ENCODE measurements at places on chromosomes 1 and 21.

DNA sequence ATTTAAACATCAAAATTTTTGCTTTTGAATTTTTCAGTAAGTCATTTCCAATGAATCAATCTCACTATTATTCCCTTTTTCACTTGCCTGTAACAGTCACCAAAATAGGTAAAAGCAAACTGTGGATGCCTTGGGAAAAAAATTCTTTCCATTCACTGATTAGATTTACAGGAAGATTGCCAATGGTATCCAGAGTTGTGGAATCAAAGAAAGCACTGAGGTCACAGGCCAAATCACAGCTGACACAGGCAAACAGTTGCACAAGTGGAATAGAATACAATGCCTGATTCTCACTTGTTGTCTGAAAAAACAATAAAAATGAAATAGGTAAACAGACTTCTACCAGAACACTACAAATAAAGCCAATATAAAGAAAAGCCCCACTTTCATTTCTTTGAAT is 48.4 kb downstream of the LTN1 start:
- DNase-seq = no peak

GRCh38 chr1:183780757-183781156 is 24.2 kb upstream of the RGL1 start:
- DNase-seq = no peak

GRCh38 chr21:36773117-36773516 is 74.2 kb downstream of the SIM2 start:
- no peak for DNase-seq

GRCh38 chr1:235601104-235601503 is 48.5 kb downstream of the GNG4 start:
- no peak for DNase-seq

- DNase-seq = no peak
Observed at GRCh38 chr1:110604586-110605148, 1.5 kb downstream of the KCNA2 start.

GRCh38 chr1:232984577-232985425 is 34.4 kb downstream of the NTPCR start:
- no peak for DNase-seq

GRCh38 chr21:36381841-36382589 is 3.2 kb upstream of the CHAF1B start:
- no peak for DNase-seq

DNA sequence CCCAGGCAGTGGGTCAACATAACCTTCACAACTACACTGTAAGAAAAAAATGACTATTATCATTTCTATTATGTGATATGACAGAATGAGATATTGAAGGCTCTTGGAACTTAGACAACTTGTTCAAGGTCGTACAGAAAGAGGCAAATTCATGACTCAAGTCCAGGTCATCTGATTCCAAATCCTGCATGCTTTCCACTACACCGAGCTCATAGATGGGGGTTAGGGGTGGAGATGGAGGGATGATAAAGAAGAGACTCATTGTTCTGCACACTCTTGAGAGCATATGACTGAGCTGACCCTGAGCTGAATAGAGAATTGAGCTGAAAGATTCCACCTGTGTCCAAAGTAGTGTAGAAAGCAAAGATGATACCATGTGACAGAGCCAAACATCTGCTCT is 2.8 kb downstream of the FCRL6 start:
- no peak for DNase-seq

DNA sequence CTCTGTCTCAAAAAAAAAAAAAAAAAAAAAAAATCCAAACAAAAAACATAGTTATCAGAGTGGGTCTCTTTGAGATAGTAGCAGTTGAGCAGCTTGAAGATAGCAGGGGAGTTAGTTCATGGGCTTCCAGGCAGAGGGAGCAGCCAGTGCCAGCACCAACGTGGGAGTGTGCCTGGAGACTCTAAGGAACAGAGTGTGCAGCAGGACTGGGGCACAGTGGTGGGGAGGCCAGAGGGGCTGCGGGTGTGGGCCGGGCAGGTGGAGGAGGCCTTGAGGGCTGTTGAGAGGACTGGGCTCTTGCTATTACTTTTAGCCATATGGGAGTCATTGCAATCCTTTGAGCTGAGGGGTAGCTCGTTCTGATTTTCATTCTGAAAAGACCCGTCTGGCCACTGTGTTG is 63.8 kb downstream of the RYR2 start:
- DNase-seq = no peak

- no peak for DNase-seq
Observed at GRCh38 chr1:230012741-230013140, 54.3 kb upstream of the GALNT2 start.

GRCh38 chr1:42379794-42380585 is 602 bp upstream of the RIMKLA start:
- DNase-seq = no peak

DNA sequence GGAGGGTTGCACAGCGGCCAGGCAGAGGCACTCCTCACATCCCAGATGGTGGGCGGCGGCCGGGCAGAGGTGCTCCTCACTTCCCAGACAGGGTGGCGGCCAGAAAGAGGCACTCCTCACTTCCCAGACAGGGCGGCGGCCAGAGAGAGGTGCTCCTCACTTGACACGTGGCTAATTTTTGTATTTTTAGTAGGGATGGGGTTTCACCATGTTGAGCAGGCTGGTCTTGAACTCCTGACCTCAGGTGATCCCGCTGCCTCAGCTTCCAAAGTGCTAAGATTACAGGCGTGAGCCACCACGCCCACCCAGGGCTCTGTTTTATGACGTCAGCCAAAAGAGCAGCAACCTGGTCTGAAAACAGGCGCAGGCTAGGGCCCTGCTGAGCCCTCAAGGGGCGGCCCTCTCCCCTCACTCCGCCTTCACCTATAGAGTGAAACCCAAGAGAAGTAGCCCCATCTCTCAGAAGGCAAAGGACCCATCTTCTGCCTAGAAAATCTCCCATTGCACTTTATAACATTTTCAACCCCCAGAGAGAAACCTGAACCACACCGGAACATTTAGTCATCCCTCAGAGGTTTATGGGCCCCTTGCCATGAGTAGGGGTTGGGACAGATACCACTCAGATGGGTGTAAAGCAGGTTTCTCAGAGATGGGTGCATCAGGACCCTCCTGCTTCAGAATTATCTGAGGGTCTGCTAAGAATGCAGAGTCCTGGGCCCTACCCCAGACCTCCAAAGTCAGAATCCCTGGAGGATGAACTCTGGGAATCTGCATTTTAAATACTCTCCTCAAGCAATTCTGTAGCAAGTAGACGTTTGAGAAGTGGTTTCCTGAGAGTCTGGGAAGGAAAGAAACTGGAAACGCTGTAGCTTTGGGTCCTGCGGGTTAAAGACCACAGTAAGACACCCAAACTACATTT is 40.8 kb downstream of the CDK18 start:
- peak; percentile 12 for DNase-seq

GRCh38 chr1:60668585-60668984 is 413.8 kb upstream of the NFIA start:
- no peak for DNase-seq

DNA sequence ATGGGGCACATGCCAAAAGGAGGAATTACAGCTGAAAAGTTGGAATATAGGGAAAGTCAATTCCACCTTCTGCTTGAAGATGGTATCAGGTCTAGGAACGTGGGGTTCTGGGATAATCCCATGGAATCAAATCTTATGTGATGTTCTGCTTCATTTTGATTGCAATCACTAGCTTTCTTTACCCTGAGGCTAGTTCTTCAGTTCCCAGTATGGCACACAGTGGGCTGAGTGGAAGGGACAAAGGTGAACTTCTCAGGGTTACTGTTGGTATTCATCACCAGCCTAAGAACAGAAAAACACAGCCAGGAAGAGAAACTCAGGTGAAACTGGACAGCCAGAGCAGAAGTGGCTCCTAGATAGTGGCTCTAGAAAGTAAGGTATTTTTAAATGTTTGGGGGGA is 117.8 kb downstream of the TNFSF18 start:
- DNase-seq = no peak

GRCh38 chr1:170041423-170042192 is 32.9 kb downstream of the KIFAP3 start:
- no peak for DNase-seq

GRCh38 chr1:61926597-61926996 is 184.3 kb downstream of the PATJ start:
- DNase-seq = no peak

- DNase-seq = no peak
Observed at GRCh38 chr1:162444903-162445302, 33.0 kb upstream of the SH2D1B start.

- no peak for DNase-seq
Observed at GRCh38 chr1:177984136-177984525, 14.3 kb upstream of the SEC16B start.

DNA sequence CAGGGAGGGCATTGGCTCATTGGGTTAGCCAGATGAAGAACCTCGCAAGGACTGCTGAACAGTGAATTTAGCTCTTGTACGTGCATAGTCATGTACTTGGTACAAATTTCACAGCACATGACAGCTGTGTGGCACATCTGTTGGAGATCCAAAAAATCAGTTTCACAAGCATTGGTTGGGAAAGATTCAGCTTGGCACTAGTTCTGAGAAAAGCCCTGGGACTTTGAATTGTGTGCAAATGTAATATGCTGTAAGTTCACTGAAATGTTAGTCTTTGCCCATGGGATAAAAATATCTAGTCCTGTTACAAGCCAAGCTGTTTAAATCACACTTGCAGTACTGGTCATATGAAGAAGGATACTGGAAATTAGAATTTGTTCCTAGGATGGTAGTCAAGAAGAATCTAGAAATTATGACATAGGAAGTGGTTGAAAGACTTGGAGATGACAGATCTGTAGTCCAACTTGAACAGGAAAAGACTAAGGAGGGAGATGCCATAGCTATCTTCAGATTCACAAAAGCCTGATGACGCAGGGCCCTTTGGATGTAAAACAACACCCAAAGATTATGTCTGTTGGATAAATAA is 19.2 kb downstream of the LAMC2 start:
- DNase-seq = no peak

GRCh38 chr1:29670752-29671151 is 434.4 kb downstream of the PTPRU start:
- DNase-seq = peak; percentile 29

DNA sequence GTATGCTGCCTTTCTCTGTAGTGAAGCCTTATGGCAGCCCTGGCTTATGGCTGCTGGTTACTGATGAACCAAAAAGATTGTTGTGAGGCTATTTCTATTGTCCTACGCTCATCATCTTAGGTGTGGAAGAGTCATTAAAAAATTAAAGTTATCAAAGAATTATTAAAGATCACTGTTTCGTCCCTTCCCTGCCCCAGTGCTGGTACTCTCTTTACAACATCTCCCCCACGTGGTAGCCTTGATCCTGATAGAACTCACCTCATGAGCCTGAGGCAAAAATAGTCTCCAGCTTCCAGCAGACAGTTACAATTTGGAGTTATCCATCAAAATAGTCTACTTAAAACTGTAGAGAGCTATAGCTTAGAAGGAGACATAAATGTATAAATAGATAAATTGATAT is 201.5 kb downstream of the S1PR1 start:
- no peak for DNase-seq

GRCh38 chr1:79693441-79694114 is 687.0 kb upstream of the ADGRL4 start:
- no peak for DNase-seq

DNA sequence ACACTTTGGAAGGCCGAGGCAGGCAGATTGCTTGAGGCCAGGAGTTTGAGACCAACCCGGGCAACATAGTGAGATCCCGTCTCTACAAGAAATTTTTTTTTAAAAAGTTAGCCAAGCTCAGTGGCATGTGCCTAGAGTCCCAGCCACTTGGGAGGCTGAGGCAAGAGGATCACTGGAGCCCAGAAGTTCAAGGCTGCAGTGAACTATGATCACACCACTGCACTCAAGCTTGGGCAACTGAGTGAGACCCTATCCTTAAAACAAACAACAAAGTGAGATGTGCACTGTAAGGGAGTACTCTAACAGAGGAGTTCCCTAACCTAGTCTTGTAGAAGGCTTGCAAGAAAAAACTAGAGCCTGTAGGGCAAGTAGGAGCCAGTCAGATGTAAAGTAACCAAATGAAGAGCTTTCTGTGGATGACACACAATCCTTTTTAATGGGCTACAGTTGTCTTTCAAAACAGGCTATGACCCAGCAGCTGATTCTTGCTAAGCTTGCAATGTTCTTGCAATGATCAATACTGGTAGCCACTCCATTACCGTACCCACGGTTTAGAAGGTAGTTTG is 38.0 kb upstream of the SRP9 start:
- DNase-seq = no peak

GRCh38 chr1:34929497-34929852 is at the start of gene DLGAP3:
TSS of gene DLGAP3 (minus strand) at chr1:34929650. CDS start at chr1:34905383, 24,267 bp downstream.
- DNase-seq = no peak

DNA sequence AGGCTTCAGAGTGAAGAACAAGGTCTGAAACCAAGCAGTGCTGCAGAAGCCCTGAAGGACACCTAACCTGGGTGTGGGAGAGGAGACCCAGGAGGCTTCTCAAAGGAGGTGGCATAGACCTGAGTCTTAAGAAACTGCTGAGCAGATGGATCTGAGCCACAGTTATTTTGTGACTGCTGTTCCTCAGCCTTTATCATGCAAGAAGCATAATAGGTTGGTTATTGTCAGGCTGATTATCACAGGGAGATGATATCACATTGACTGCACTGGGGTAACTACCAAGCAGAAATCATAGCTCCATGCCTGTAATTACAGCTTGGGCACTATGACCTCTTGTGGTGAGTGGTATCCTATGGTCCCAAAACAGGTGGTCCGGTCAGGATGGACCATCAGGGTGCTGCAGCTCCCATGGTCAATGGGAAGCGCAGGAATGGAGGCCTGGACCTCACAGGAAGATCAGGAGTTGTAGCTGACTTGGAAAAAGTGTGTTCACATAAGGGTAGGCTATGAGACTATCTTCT is 11.5 kb upstream of the ATP2B4 start:
- no peak for DNase-seq

DNA sequence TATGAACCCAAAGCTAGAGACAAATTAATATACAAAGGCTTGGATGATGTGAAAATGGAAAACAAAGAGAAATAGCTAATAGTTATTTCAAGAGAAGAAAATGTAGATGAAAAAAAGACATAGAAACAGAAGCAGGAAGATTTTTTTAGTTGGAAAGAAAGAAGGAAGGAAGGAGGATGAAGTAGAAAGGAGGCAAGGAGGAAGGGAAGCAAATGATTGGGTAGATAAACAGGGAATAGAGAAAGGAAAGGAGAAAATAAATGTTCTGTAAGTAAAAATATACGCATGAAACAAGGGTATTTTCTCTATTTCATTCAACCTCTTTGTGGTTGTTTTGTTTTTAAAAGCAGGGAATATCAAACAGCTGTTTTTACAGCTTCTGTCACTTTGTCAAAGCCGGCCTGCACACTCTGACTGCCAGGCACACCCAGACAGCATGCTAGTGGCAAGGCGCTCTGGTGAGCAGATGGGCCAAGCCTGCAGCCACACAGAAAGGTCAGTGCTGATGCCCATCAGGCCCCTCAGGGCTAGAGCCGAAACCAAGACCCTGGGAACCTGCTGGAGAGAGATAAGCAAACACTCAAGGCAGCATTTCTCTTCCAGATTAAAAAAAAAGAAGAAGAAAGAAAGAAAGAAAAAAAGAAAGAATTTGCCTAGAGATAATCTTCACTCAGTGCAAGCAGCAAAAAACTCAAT is 72.9 kb upstream of the CTTNBP2NL start:
- DNase-seq = no peak

- DNase-seq = no peak
Observed at GRCh38 chr1:78070758-78071157, 25.0 kb downstream of the GIPC2 start.

GRCh38 chr21:41426676-41427404 is 801 bp downstream of the MX1 start:
- peak; percentile 16 for DNase-seq
